ENCODE measurements at places on chromosomes 12 and 14.
A peak's percentile ranks its signal among the peaks of the same experiment; 100 is the strongest.

DNA sequence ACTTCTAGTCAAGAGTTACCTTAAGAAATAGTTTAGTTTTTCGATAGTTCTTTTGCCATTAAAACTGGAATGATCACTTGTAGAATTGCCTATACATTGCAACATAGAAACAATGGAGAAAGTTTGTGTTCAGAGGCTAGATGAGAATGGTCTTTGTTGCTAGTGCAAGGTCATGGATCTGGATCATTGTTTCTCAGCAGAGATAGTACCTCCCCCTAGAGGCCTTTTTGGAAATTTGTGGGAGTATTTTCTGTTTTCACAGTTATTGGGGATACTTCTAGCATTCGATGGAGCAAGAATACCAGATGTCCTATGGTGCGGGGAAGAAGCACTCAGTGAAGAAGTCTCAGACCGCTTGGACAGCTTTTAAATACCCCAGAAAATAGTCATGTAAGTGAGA lies 138.8 kb upstream of the HMGA2 start:
- DNase-seq, result no peak

GRCh38 chr12:50120521-50120920 lies 8.5 kb downstream of the COX14 start:
- DNase-seq, result no peak

GRCh38 chr12:56267443-56268071 lies 815 bp downstream of the COQ10A start:
- DNase-seq, result no peak

- no peak for DNase-seq
Observed at GRCh38 chr12:118058881-118059280, 2.1 kb downstream of the WSB2 start.

DNA sequence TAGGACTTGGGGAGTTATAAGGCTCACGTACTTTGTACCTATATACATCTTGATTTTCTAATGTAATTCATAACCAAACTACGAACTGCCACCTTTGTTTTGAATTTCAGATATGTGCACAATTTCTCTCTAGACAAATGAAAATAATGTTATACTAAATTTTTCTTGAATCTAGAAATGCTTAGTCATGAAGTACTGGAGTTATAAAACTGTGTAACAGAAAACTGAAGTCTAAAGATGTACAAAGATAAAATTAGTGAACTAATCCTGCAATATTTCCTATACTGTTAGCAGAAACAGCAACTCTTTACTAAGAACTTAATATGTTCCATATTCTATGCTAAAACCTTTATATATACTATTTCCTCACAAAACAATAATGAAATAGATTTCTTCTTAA lies 15.5 kb downstream of the SEC23A start:
- DNase-seq, result no peak

GRCh38 chr14:92747701-92748258 lies 647 bp downstream of the LGMN start:
- DNase-seq, result no peak

DNA sequence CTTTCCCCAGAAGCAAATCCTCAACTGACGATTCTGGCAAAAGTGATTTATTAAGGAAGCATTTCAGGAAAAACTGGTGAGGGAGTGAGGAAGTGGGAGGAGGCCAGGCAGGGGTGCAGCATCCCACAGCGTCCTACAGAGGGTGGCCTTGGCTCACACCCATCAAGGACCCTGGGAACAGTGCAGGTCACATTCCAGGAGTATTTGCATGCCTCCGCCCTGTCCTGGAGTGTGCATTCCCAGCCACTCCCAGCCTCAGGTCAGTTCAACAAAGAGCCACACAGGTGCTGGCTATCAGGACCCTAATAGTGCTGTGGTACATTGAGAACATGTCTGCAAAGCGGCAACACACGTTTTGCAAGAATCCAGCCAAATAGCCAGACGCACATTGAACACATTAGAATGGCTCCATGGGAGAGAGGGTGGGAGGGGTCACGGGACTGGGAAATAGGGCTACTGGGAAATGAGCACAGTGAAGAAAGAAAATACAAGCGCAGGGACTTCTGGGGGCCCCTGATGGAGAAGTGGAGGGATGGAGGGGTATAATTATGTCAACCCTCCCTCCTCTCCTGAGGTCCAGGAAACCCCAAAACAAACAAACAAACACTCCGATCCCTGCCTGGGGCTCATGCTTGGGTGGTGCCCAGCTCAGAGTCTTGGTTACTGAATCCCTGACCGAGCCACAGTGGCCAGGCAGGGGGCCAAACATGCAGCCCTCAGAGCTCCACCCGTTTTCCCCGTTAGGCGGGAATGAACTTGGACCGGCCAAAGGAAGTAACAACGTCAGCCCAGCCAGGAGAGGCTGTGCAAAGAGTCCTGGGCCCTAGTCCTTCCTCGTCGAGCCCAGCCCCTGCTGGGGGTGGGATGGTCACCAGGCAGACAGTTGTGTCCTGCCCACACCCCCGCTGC lies 36.5 kb downstream of the CMKLR1 start:
- DNase-seq, result no peak

DNA sequence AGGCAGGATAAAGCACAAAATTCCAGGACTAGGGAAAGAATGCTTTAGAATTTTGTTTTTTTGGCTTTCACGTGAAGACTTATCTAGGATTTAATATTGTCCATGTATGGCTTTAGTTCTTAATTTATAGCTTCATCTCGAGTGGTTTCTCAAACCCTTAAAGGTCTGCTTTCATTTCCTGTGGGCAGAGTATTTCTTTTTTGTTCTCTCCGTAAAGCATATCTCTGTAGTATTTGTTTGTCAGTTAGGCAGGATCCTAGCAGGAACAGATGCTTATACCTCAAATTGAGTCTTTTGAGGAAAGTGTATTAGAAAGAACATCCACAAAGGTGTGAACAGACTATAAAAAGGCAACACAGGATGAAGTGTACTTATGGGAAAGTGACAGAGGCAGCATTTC lies 697.1 kb upstream of the SEL1L start:
- DNase-seq, result no peak

- DNase-seq, result no peak
Observed at GRCh38 chr14:36316131-36316530, 4.3 kb downstream of the MBIP start.

- peak; percentile 50 for DNase-seq
Observed at GRCh38 chr14:28765831-28766468, 637 bp upstream of the FOXG1 start.

DNA sequence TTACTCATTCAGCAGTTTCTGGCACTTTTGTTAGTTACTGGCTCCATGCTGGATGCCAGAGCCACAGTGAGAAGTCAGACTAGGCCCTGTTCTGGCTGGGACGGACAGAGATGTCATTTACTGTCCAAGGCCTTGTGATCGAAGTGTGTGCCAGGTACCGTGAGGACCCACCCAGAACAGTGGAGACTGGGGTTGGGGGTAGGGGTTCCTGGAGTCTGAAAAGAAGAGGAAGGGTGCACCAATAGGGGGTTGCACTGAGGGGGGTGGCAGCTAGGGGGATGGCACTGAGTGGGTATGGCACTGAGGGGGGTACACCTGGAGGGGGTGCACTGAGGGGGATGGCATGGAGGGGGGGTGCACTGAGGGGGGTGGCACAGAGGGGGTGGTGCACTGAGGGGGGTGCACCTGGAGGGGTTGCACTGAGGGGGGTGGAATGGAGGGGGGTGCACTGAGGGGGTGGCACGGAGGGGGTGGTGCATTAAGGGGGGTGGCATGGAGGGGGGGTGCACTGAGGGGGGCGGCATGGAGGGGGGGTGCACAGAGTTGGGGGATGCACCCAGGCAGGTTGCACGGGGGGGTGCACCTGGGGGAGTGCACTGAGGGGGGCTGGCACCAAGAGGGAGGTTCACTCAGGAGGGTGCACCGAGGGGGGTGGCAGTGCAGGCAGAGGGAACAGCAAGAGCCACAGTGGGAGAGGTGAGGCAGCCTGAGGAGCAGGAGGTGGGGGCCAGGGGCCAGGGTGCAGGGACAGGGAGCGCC lies 10.6 kb upstream of the CYP46A1 start:
- DNase-seq, result no peak

- no peak for DNase-seq
Observed at GRCh38 chr12:93705237-93705636, 28.1 kb downstream of the CRADD start.

GRCh38 chr12:105220150-105220928 lies 15.6 kb downstream of the APPL2 start:
- no peak for DNase-seq

DNA sequence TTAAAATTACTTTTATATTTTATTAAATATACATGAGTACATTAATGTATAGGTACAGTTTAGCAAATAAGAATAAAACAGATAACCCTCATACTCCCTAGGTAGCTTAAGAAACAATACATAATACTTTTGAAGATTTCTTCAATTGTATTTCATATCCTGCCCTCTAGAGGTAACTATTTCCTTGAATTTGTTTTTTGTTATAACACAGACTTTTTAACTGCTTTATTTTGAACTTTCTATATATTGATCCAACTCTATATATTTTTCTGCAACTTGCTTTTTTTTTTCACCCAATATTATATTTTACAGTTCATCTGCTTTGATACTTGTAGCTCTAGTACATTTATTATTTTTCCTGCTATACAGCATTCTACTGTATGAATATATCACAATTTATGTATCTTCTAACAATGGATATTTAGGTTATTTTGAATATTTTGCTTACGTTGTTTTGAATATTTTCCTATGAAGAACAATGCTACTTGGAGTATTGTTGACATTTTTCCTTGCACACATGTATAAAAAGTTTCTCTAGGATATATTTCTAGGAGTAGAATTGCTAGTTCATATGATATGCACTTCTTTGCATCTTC lies 72.8 kb upstream of the ABCD2 start:
- peak; percentile 1 for DNase-seq

- DNase-seq, result no peak
Observed at GRCh38 chr12:71160585-71160984, 2.8 kb upstream of the TSPAN8 start.

DNA sequence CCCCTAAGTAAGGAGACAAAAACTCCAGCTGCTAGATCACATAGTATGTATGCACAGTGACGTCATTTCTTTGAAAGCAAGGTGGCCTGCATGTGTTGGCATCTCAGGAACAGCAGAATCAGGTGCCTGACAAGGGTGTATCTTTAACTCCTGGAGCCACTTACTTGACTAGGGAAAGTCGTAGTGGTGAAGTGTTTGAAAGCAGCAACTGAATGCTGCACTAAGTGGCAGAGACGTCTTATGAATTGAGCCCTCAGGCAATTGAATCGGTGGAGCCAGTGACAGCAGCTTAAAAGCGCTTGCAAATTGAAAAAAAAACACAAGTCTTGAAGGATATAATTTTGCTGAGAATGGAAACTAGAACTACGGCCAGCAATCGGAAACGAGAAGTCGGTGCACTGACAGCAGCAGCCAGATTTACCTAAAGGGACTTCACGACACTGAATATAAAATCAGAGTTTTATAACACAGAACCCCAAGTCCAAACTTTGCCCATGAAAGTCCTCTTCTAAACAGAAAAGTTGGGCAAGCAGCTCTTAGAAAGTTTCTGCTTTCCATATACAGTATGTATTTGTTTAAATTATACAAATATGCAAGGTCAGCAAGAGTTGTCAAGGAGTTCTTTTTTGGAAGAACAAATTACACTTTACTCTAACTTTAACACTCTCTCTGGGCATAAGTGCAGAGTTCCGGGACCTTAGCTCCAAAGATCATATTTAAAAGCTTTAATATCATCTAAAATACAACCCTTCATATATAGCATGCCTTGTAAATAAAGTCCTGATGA lies 1.1 kb downstream of the IGF1 start:
- no peak for DNase-seq

DNA sequence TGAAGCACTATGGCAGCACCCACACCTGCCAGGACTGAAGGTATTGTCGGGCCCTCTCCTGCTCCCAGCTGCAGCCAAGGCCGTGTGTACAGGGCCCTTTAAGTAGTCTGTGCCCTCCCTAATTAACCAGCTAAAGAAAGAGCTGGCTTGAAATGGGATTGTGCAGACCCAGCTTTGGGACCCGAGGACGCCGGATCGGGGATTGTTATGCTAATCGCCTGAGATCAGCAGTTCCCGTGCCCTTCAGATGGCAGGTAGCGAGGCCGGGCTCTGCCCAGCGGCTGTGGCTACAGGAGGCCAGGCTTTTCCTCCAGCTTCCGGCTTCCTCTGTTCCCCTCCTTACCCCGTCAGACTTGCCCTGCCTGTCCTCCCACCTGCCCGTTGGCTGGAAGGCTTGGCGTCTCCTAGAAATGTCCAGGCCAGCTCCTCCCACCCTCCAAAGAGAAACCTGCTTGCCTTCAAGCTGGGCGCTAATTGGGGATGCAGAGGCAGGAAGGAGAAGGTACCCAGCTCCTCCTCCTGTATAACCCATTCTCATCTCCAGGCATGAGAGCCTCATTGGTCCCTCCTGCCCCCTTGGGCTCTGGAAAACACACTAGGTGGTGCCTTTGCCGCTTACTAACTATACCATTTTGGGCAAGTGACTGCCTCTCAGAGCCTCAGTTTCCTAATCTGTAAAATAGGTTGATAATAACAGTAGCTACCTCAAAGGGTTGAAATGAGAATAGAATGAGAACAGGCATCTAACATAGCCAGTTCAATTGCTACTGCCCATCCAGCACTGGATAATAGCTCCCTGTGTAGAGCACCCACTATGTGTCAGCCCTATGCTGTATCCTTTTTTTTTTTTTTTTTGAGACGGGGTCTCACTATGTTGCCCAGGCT lies 25.8 kb upstream of the MSI1 start:
- no peak for DNase-seq

DNA sequence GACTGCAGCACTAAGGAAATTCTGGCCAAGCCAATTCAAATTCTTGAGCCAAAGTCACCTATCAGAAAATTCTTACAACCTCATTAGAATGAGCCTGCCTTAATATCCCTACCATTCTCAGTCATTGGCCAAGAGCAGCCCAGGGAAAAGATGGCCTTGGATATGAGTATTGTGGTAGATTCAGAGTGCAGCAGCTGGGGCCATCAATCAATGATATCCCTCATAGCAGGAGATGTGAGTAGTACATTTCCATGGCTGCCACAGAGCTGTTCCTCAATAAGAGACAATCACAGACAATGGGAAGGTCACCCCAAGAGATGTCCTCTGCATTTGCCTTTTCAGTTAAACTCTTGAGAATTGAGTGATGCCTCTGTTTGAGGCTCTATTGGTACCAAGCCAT lies 161.6 kb downstream of the DYRK2 start:
- DNase-seq, result no peak

GRCh38 chr12:4117386-4118016 lies 156.1 kb upstream of the CCND2 start:
- no peak for DNase-seq

DNA sequence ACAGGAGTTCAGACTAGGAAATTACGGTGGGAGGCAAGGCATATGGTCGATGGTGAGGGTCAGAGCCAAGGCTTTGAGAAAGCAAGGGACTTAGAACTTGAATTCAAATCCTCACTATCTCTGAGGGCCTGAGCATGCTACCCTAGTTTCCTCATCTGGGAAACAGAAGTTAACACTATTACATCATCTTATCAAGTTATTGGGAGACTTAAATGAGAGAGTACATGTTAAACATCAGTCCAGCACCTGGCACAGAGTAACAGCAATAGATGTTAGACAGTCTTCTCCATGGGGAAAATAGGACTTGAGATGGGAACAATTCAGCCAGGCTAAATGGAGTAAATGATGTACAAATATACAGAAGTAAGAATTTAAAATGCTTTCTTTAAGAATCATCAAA lies 38.5 kb downstream of the SLC38A1 start:
- no peak for DNase-seq
